ENCODE measurements at places on chromosomes 7 and 10.

GRCh38 chr7:151423936-151424335 lies 14.1 kb upstream of the WDR86 start:
- no peaks in the 10 kb centered on the region for H3K36me3 ChIP-seq

DNA sequence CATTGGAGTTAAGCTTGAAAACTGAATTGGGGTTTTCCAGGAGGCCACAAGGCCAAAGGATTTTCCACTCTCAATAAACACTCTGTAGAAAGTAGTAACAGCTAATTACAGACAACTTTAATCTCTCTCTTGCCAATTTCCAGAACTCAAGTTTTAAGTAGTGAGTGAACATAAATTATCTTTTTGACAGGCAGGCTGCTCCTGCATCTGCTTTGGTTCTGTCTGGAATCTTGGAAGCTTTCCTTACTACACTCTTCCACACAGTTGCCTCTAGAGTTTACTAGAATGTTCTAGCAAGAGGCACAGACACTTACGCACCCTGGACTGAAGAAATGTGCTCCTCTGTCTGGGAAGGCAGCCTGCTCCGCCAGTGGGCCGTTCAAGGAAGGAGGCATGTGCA lies 90.5 kb upstream of the WAC start:
- no peak for DNase-seq
- H3K4me1 ChIP-seq = no peaks in the 10 kb centered on the region
- no peaks in the 10 kb centered on the region for H3K36me3 ChIP-seq
- no peak overlapping the region for H3K4me3 ChIP-seq
- peaks cover 2% of the 10 kb centered on the region for H3K27me3 ChIP-seq
- no peak overlapping the region for H3K27ac ChIP-seq

GRCh38 chr7:143958781-143959180 lies 4.1 kb downstream of the OR2F1 start:
- H3K27me3 ChIP-seq = no peaks in the 10 kb centered on the region

DNA sequence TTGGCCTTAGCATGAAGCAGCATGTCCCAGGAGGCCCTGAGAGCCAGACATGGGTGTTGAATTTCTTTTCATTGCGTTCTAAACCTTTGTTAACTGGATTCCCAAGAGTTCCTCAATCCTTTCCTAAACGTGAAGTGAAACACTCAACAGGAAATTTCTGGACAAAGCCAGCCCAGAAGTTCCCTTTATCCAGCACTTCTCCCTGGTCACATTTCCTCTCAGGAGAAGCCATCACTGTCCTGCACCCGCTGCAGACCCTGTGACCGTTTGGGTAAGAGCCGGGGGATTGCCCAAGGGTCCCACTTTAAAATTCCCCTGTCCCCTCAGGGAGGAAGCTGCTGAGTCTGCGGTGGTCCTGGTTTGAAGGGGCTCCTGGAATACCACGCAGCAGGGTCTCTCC lies 88.0 kb upstream of the ZPBP start:
- H3K36me3 ChIP-seq = no peaks in the 10 kb centered on the region
- no peaks in the 10 kb centered on the region for H3K4me1 ChIP-seq
- no peak overlapping the region for H3K27ac ChIP-seq
- peaks cover 2% of the 10 kb centered on the region for H3K27me3 ChIP-seq
- no peak overlapping the region for H3K4me3 ChIP-seq

DNA sequence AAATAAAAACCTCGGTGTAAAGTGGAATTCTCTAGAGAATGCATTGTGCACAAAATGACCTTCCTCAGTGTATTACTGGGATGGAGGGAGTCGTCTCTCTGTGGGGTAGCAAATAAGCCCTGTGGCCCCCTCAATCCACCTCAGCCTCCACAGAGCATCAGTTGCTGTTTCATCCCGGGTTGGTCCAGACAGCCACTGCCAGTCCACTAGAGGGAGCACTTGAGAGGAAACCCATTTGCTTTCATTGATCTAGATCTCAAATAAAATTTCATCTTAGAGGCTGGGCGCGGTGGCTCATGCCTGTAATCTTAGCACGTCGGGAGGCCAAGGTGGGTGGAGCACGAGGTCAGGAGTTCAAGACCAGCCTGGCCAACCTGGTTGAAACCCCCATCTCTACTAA lies 1128.7 kb downstream of the CNTNAP2 start:
- H3K4me3 ChIP-seq = no peak overlapping the region
- H3K4me1 ChIP-seq = no peaks in the 10 kb centered on the region
- H3K27me3 ChIP-seq = no peaks in the 10 kb centered on the region
- H3K36me3 ChIP-seq = no peaks in the 10 kb centered on the region

DNA sequence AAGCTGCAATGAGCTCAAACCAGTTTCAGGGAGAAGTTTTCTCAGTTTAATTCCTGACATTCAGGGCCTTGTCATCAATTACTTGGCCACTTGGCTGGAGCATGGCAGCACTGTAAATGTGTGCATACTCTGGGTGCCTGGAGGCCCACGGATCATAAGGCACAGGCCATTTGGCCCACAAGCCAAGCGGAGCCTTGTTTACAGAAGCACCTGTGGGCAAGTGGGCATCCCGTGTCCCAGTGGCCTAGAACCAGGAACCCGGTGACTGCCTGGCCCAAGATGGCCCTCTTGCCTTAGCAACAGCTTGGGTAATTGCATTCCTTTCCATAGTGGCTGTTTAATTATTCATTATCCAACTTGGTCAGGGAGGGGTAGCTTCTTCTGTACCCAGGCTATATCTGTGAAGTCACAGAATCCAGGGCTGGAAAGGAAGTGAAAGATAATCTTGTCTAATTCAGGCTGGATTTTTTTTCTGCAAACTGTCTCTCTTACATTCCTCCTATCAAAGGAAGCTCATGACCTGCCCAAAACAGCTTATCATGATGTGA lies 426.4 kb upstream of the ZMIZ1 start:
- H3K36me3 ChIP-seq = no peaks in the 10 kb centered on the region
- peaks cover 6% of the 10 kb centered on the region for H3K27me3 ChIP-seq
- no peak for DNase-seq
- no peaks in the 10 kb centered on the region for H3K4me1 ChIP-seq
- H3K4me3 ChIP-seq = no peak overlapping the region

DNA sequence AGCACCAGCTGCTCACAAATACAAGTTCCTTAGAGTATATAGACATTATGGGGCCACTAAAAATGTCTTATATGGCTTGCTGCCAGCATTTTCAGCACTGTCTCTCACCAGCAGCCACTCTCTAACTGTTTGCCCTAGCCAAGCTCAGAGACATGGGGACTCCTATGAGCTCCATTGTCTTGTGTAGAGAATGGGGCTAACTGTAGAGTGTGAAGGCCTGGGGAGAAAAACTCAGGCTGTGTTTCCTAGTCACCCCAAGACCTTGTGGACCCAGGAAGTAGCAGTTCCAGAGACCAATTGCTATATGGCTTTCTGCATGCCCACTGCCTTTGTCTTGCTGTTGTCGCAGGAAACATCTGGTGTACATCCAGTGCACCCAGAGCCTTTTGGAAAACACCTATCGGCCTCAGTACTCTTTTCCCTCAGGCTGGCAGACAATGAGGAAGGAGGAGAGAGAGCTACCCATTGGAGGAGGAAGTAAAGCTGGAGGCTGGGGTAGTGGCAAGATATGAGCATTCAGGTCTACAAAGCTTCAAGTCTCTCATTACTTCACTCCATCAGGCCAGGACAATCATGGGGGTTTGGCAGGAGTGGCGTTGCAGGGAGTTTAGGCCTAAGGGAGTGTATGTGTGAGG lies 28.4 kb downstream of the ENTPD1 start:
- H3K36me3 ChIP-seq = no peaks in the 10 kb centered on the region
- H3K27ac ChIP-seq = no peak overlapping the region
- H3K4me1 ChIP-seq = no peaks in the 10 kb centered on the region
- peaks cover 3% of the 10 kb centered on the region for H3K27me3 ChIP-seq
- no peak overlapping the region for H3K4me3 ChIP-seq

DNA sequence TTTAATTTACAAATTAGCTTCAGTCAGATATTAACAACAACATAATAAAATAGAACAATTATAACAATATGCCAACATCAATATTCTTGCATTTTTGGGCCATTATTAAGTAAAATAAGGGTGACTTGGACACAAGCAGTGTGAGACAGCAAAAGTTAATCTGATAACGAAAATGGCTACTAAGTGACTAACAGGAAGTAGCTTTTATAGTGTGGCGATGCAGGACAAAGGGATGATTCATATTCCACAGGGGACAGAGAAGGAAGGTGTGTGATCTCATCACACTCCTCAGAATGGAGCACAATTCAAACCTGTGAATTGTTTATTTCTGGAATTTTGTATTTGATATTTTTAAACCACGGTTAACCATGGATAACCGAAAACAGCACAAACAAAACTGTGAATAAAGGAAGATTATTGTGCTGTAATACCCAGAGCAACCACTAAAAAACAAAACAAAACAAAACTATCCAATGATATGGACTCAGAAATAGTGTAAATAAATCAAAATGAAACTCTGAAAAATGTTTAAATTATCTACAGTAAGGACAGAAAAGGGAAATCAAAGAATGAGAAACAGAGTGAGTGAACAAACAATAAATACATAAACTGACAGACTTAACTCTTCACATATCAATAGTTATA lies 66.9 kb upstream of the TFEC start:
- H3K27me3 ChIP-seq = no peaks in the 10 kb centered on the region
- H3K27ac ChIP-seq = no peak overlapping the region
- H3K36me3 ChIP-seq = no peaks in the 10 kb centered on the region
- no peak overlapping the region for H3K4me3 ChIP-seq

DNA sequence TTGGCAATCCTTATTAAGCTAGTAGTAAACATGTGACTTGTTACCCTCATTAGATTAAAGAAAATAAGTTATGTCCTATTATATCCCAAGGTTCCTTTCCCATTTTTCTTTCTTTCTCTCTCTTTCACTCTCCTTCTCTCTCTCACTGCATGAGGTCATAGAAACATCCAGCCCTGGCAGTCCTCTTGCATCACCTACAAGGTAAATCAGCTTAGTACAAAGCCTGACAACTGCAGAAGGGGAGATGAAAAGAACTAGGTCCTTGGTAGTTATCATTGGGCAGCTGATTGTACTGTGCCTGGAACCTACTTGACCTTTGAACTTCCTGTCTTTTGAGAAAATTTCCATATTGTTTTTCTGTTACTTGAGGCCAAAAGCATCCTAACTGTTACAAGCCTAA lies 307.9 kb upstream of the SP8 start:
- no peaks in the 10 kb centered on the region for H3K36me3 ChIP-seq
- no peak overlapping the region for H3K4me3 ChIP-seq

DNA sequence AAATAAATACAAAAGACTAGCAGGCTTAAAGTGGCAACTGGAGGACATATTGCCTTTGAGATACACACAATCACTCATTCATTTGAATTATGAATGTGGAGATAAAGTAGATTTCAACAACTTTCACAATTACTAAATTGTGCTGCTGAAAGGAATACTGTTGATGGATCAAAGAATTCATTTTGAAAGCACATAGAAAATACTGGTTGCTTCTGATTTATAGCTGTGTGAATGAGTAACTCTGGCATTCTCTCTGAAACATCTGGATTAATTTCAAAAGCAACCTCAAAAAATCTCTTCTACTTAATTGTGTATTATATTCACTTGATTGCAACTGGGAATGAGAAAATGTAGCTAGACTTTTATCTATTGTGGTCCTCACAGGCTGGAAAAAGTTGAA lies 397.6 kb downstream of the THSD7A start:
- no peak overlapping the region for H3K4me3 ChIP-seq
- no peaks in the 10 kb centered on the region for H3K27me3 ChIP-seq
- no peaks in the 10 kb centered on the region for H3K4me1 ChIP-seq
- no peak overlapping the region for H3K27ac ChIP-seq
- no peaks in the 10 kb centered on the region for H3K36me3 ChIP-seq

DNA sequence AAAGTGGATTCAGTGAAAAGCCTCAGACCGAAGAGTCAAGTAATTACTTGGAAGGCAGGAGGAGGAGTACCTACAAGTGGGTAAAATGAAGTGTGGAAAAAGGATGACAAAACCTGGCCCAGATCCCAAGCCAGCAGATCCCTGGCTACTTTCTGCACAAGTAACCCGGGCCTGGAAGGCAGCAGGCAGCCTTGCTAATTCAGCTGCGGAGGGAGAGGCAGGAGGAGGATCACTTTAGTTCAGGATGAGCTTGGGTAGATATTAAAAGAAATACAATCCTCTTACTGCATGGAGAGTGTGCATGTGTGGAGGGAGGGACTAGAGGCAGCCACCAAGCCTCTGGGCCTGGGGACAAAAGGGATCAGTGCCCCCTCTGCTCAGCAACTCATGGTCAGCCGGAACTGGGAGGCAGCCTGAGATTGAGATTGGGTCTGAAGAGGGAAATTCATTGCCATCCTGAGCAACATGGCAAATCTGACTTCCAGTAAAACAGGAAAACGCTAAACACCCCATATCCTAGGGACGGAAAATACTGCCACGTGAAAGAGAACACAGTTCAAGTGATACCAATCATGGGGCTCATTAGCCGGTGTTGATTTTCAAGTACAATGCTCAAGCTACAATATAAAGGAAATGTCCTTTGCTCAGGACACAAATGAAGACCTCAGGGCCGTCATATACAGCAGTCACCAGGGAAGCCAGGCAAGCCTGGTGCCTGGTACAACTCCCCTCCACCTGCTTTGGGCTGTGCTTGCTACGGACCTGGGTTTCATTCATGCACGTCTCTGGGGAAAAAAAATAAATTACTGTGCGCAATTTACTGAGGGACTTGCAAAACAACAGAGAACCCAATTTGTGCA lies 1.3 kb downstream of the AMPH start:
- no peaks in the 10 kb centered on the region for H3K36me3 ChIP-seq
- H3K4me1 ChIP-seq = no peaks in the 10 kb centered on the region
- no peak overlapping the region for H3K27ac ChIP-seq
- H3K27me3 ChIP-seq = peaks cover 2% of the 10 kb centered on the region
- no peak overlapping the region for H3K4me3 ChIP-seq
- no peak for DNase-seq

DNA sequence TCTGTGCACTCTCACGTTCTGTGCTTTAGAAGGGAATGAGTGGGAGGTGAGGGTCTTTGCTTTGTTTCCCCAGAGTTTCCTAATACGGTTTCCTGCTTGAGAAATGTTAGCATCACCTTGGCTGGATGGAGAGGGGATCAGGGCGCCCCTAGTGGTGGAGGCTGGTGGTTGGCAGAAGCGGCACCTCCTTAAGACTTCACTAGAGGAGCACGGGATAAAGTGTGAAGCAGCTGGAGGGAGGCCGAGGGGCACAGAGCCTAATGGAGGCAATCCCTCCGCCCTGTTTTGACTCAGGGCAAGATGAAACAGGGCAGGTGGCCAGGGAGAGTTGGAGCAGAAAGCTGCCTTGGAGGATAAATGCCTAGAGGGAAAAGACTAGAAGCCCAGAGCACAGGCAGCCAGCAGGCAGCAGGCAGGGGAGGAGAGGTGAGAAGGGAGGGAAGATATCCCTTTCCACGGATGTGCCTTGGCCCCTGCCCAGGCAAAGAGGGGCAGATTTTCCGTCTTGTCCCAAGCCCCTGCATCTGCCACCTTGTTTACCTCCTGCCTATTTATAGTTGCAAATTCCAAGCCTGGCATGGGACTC lies 56.0 kb upstream of the BTRC start:
- H3K27me3 ChIP-seq = peaks cover 2% of the 10 kb centered on the region
- no peak overlapping the region for H3K4me3 ChIP-seq
- H3K4me1 ChIP-seq = no peaks in the 10 kb centered on the region

DNA sequence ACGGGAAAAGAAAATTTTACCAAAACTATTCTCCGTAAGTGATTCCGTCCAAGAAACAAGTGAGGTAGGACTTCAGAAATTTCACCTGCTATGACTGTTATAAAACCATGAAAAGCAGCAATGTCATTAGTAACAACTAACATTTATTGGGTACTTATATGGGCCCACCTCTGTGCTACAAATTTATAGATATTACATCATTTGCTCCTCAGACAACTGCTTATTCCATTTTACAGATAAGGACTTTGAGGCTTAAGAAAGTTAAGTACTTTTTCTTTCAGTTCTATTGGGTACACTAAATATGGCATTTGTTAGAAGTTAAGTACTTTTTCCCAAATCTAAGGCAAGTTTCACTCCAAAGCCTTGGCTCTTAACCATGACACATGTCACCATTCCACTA lies 36.3 kb downstream of the HACD1 start:
- no peaks in the 10 kb centered on the region for H3K4me1 ChIP-seq
- no peaks in the 10 kb centered on the region for H3K27me3 ChIP-seq
- no peaks in the 10 kb centered on the region for H3K36me3 ChIP-seq
- H3K27ac ChIP-seq = no peak overlapping the region

Data from Panc1 (cell line).